ENCODE measurements at places on chromosomes 7 and 10.

DNA sequence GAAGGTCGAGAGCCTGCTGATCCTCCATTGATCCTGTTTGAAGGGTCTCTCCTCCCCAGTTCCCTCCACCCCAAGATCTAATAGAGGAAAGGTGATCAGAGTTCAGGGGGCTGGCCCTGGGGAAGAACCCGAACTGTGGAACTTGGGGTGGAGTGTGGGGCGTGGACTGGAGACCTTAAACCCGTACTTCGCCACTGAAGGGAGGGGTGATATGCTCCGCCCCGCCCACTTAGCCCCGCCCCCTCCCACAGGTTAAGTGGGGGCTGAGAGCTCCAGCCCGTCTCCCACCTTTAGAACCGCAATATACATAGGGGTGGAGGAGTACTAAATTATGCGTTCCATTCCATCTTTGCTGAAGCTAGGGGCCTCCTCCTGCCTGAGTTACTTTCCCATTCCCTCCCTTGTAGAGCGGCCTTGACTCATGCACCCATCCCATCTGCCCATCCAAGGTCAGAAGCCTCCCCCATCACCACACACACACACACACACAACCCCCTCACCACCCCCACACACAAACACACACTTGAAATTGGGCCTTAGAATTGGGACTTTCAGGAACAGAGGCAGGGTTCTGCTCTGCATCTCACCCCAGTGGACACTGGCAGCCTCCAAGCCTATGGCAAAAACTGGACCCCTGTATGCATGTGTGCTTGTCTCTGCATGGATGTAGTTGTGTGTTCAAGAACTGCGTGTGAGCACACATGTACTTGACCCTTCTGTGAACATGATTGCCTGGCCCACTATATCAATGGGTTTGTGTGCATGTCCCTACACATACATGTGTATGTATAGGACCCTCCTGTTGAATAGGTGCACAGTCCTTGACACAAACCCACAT, 991 bp downstream of the SEMA4G start:
- DNase-seq: no peak

DNA sequence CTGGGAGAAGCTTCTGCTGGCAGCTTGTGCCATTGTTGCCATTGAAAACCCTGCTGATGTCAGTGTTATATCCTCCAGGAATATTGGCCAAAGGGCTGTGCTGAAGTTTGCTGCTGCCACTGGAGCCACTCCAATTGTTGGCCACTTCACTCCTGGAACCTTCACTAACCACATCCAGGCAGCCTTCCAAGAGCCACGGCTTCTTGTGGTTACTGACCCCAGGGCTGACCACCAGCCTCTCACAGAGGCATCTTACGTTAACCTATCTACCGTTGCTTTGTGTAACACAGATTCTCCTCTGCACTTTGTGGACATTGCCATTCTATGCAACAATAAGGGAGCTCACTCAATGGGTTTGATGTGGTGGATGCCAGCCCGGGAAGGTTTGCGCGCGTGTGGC, 220.7 kb downstream of the ADK start:
- DNase-seq: no peak

GRCh38 chr7:36182854-36183604, 30.0 kb downstream of the EEPD1 start:
- no peak for DNase-seq

DNA sequence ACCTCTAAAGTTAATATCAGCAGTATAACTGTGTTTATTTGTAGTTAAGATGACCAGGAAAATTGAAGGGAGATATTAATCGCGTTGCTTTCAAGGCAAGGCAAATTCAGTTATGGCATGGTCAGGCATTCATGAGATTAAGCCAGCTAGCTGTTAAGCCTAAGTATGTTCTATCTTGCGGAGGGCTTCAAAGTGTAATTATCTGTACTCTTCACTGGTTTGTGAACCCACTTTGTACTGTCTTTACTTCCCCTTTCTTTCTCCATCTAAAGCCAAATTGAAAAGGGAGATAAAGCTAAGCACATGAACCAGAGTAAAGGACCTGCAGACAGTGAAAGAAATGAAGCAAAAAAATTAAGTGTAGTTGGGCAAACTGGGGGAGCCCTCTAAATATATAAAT, 483.1 kb upstream of the NRP1 start:
- DNase-seq: no peak

DNA sequence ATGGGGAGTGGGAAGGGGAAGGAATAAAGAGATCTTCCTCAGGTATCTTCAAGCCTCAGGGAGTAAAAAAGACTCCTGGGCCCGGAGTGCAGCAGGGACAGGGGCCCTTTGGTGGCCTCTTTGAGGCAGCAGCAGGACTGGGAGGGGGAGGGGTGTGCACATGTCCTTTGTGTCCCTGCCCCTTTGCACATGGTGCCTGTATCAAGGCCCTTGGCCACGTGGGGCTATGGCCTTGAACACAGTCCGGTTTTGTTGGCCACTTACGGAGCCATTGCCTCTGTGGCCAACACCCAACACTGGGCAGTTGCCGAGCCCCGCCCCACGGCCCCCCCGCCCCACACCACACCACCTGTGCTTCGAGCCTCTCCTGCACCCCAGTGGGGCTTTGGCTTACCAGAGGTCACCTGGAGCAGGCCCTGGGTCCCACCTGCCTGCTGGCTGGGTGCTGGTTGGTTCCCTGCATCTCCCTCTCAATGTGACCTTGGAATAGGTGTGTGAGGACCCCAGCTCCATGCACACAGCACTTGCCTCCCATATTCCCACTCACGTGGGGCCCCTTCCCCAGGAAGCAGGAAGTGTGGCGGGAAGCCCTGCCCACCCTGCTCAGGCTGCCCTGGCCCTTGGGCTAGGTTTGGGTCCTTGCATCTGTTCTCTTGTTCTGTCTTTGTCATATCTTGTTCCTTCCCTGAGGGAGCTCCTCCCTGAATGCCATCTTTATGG, 5.4 kb downstream of the SAP25 start:
- DNase-seq: no peak

GRCh38 chr7:155477476-155477875, 19.5 kb downstream of the EN2 start:
- DNase-seq: no peak
